ENCODE measurements at places on chromosomes 3 and 15.

DNA sequence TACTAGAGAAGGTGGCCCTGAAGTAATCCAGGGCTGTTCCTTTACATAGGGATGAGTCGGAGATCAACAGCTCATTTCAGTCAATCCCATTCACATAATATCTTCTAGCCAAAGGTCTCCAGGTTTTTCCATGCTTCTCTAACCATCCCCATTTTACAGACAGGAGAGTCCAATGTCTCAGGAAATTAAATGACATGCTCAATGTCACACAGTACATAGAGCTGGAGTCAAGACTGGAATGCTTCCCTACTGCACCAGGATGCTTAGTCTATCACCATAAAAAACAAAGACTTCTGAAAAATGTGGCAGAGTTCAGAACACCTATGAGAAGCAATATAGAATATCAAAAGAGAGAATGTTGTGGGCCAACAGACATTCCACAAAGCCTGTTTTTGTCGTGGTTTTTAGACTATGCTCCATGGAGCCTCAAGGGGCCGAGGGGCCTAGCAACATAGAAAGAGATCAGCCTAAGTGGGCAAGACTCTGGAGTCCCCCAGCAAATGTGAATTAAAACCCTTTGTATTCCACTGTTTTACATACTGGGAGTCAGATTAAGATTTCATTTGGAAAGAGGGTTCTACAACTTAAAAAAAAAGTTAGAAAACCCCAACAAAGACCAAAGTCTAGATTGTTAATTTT, 122.0 kb downstream of the THRB start:
- DNase-seq, result no peak

DNA sequence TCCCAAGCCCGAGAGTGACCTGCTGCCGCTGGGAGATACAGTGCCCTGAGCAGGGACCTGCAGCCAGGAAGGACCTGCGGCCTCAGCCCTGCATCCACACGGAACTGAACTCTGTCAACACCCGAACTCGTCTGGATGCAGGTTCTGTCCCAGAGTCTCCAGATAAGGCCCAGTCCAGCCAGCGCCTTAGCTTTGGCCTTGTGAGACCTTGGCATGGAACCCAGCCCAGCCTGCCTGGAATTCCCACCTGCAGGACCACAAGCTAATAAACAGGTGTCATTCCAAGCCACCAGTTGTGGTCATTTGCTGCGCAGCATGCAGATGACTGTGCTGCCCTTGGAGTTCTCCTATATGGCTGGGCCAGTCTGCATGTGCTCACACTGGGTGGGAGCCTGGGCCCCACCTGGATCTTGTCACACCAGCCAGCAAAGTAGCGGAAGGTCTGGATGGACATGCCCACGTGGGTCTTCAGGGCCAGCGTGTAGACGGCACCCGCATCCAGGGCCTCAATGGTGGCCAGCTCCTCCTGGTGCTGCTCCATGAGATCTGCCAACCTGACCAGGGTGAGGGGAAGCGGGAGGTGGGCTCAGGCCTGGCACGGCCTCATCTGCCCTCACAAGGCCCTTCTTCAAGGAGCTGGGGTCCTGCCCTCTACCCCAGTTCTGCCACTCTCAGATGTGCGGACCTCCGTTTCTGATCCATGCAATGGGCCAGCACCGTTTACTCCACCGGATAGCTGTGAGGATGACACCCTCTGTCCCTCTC, 47.2 kb upstream of the SLC41A3 start:
- no peak for DNase-seq

- no peak for DNase-seq
Measured at GRCh38 chr3:57586778-57587177, 10.4 kb downstream of the ARF4 start.

- no peak for DNase-seq
Measured at GRCh38 chr3:159839561-159840379, 148.9 kb upstream of the IL12A start.

DNA sequence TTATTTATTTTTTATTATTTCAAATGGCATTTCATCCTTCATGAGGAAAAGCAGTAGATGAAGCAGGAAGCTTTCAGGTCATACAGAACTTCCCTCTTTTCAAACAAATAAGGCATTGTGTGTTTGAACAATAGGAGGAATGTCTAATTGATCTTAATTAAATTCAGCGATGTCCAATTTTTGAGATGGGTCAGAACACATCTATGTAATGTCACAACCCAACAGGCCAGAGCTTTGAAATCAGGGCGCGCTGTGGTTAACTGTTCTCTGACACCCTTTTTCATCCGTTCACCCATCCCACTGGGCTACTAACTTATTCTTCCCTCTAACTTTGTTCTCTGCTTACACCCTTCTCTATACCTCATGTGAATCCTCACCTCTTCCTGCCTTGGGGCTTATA, 510.5 kb downstream of the FOXP1 start:
- DNase-seq, result no peak

GRCh38 chr3:16318176-16318575, 53.2 kb downstream of the OXNAD1 start:
- no peak for DNase-seq

- DNase-seq, result no peak
Measured at GRCh38 chr3:52025453-52025852, 29.8 kb upstream of the RPL29 start.

GRCh38 chr3:29544701-29545363, 264.0 kb downstream of the RBMS3 start:
- DNase-seq, result no peak

DNA sequence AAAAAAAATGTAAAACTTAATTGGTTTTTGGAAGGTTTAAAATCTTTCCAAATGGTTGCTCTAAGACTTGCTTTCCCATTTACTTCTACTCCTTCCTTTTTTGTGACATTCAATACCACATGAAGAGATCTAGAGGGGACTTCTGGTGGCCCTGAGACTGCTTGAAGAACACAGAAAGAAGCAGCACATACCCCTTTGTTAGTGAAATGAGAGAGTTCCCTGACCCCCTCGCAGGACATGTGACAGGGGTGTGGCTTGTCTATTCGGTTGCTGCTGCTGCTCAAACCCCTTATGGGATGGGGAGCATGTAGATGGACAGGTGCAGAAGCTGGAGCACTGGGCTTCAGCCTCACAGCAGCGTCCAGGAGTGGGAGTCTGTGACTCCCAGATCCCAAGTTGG, 71.0 kb downstream of the ZMAT3 start:
- no peak for DNase-seq

GRCh38 chr15:60972301-60972700, 256.8 kb downstream of the RORA start:
- DNase-seq, result no peak

DNA sequence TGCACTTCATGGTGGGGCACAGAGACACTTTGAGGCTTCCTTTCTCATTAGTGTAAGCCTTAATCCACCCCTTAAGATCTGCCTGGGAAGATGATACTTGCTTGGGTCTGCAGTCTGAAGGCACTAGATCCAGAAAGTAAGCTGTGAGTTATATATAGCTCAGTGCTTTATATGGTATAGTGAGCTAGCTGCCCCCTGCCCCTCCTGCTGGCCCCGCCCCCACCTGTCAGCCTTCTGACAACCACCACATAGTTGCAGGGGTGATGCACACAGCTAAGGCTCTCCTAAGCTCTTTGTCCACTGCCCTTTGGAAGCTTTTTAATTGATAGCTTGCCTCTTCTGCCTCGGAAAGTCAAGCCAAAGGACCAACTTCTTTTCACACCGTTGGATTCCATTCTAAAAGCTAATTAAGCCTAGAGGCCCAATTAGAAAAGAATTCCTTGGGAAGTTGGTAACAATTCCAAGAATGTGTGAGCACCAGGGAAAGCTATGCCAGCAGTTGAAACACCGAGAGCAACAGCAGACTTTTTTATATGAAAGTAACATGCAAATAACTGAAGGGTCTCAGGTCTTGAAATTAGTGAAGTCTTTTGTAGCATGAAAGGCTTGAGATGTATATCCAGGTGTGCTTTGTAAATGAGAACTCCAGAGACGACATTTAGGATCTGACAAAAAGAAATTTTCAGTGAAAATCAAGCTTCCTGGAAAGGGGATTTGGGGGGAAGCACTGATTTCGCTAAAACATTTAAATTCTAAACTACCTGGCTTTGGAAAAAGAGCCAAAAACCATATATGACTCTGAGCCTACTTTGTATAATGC, 2.3 kb downstream of the TPM1 start:
- DNase-seq, result no peak

Data from HEK293T (cell line).